ENCODE measurements at places on chromosomes 1 and 21. TPM values are rescaled to one million over a fixed set of nuclear protein-coding genes. Genes with fewer than 3 reads are reported as not detected.

The TFF3 gene
- 2,373 TPM for total RNA-seq

The PLA2G2F gene
- total RNA-seq, result not detected

The HSD11B1 gene
- total RNA-seq, result 0.48 TPM

The ZNF648 gene
- 0.07 TPM for total RNA-seq

The NBPF10 gene
- 1.9 TPM for total RNA-seq

The RBP7 gene
- 1.6 TPM for total RNA-seq

The TCHH gene
- total RNA-seq, result not detected
